ENCODE measurements at places on chromosomes 1 and 21. TPM values are rescaled to one million over a fixed set of nuclear protein-coding genes. Genes with fewer than 3 reads are reported as not detected.

Gene KCNJ9
- not detected for total RNA-seq

Gene HLX
- total RNA-seq: 1.6 TPM

Gene CNR2
- total RNA-seq: not detected

Gene PDE4B
- 1.6 TPM for total RNA-seq

Gene FAM3B
- total RNA-seq: 74.5 TPM

Gene IRF6
- total RNA-seq: 20.0 TPM

Gene NKAIN1
- not detected for total RNA-seq

Gene F3
- total RNA-seq: 85.4 TPM

Gene SDF4
- total RNA-seq: 97.6 TPM

Gene CDCP2
- total RNA-seq: not detected

Gene IBA57
- 13.5 TPM for total RNA-seq

Gene HSD3B2
- total RNA-seq: not detected

Measured in body of pancreas (tissue), 4 donors.